ENCODE measurements at places on chromosomes 6 and 20.
A peak's percentile ranks its signal among the peaks of the same experiment; 100 is the strongest.

GRCh38 chr20:6940876-6941275 is 173.4 kb downstream of the BMP2 start:
- no peak for DNase-seq

DNA sequence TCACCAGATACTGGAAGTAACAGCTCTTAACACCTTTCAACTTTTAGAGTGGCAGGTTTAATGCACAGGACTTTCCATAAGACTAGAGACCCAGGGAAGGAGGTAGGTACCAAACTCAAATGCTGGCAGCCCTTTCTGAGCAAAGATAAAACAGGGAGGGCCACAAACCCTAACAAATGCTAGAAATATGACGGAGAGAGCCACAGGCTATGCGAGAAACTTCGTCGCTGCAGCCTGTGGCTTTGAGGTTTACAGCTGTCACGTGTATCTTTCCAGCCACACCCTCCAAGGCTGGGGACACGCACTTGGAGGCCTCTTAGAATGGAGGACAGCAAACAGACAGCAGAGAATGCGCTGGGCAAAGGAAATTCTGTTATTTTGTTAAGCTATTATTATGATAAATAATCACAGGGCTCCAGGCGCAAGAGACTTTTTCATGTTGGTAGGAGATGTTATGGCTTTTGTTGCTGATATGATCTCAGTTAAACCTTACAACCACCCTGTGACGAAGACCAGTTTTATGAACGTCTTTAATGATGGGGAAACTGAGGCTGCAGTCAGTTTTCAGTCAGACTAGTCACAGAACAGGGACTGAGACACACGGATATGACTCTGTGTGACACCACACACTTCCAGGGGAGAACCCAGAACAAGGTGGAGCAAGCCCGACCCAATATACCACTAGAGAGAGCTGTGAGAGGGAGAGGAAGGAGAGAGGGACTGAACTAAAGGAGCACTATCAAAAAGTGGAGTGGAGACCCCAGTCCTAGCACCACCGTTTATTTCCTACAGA is 2.0 kb downstream of the TRAM2 start:
- peak; percentile 41 for DNase-seq

DNA sequence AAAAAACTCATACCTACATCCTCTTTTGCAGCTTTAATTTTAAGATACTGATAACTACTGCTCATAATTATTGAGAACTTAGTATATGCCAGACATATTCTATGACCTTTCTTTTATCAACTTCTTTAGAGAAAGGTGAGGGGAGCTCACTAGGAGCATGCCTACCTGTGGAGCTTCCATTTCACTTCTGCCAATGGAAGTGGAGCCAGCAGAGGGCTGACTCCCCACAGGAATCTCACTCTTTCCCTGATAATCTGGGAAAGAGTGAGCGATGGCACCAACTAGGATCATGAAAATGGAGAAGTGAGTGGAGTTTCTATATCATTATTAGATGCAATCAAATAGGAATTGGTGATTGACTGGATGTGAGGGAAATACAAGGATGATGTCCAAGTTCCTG is 484.9 kb downstream of the LMBRD1 start:
- no peak for DNase-seq

GRCh38 chr20:22744341-22745193 is 160.2 kb upstream of the FOXA2 start:
- no peak for DNase-seq

DNA sequence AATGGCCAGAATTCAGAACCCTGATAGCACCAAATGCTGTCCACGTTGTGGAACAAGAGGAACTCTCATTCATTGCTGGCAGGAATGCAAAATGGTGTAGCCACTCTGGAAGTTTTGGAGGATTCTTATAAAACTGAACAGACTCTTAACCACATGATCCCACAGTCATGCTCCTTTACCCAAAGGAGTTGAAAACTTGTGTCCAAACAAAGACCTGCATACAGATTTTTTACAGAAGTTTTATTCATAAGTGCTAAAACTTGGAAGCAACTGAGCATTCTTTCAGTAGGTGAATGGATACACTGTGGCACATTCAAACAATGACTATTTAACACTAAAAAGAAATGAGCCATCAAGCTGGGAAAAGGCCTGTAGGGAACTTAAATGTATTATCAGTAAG is 32.5 kb downstream of the PREP start:
- no peak for DNase-seq

GRCh38 chr6:127533736-127534135 is 14.6 kb upstream of the MTCL3 start:
- DNase-seq, result no peak

GRCh38 chr6:8743170-8743745 is 307.9 kb upstream of the SLC35B3 start:
- DNase-seq, result no peak

- DNase-seq, result no peak
Measured at GRCh38 chr20:1287787-1288569, 21.9 kb downstream of the SNPH start.

All from activated T-helper 1 cell treated with Interleukin-2 at 50 U/mL for 16 hours (primary cell).